ENCODE measurements at places on chromosomes 3 and 15.

GRCh38 chr15:39896101-39896500, 24.0 kb downstream of the GPR176 start:
- DNase-seq = no peak

DNA sequence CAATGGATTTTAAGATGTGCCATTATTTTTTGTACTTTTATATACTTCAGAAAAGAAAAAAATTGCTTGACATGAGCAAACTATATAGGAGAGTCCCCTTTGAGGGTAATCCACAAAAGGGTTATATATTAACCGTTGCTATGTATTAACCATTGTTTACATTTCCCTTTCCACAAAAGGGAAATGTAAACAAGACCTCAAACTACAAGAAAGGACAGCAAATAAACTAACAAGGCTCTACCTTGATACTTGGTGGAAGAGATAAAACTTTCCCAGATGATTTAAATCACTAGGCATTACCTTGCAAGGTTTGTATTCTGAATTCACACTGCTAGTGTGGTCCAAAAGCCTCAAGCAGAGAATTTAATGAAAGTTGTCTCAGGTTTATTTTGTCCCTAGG, 616.3 kb upstream of the BCHE start:
- DNase-seq = no peak

DNA sequence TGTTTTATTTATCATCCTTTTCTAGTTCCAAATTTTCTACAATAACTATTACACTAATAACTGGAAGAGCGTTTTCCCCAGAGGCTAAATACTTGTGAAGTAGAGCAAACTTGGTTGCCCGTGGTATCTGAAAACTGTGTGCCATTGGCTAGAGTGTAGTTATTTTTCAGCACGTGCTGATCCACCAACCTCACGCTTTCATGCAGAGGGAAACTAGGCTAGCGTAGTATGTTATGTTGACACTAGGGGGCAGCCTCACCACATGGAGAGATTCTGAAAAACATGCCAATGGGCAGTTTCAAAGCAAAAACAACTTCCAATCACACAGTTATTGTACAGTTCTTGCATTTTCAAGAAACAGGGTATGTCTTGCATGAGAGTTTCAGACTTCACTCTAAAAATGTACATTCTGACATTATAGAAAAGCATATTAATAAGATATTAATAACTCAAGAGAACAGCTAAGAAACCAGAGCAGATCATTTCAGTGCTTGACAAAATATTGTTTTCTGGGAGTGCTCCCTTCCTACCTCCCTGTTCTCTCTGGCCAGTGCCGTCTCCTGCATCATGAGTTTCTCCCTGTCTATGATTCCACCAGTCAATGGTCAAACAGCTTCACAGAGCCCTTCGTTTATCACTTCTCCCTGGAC, 39.7 kb downstream of the SPATA12 start:
- DNase-seq = peak; percentile 80

- no peak for DNase-seq
These were observed 130.3 kb upstream of the PFN2 start for GRCh38 chr3:150101016-150101415.
